ENCODE measurements at places on chromosomes 5 and 9. TPM values are rescaled to one million over a fixed set of nuclear protein-coding genes. Genes with fewer than 3 reads are reported as not detected.

RAD50 gene
- total RNA-seq, result 28.4 TPM

OGN gene
- not detected for total RNA-seq

RAD23B gene
- total RNA-seq, result 103 TPM

NEUROG1 gene
- total RNA-seq, result not detected

FREM1 gene
- total RNA-seq, result 0.02 TPM

UNC13B gene
- 0.47 TPM for total RNA-seq

FOXD4L3 gene
- total RNA-seq, result 0.29 TPM

ITGA1 gene
- total RNA-seq, result 8.3 TPM

CSF2 gene
- 240 TPM for total RNA-seq

FGFR4 gene
- total RNA-seq, result 1.3 TPM

IL5 gene
- total RNA-seq, result 0.39 TPM

CCDC183 gene
- 0.42 TPM for total RNA-seq

LVRN gene
- 0.07 TPM for total RNA-seq

SPATA31A3 gene
- not detected for total RNA-seq

SPATA31D4 gene
- total RNA-seq, result not detected

ACOT12 gene
- not detected for total RNA-seq

DND1 gene
- 3.9 TPM for total RNA-seq

TXN gene
- 327 TPM for total RNA-seq

SLC9A3 gene
- total RNA-seq, result 1.5 TPM

DNAJC18 gene
- 19.1 TPM for total RNA-seq

CAMK2A gene
- total RNA-seq, result not detected

PCDHA1 gene
- not detected for total RNA-seq

CARD19 gene
- total RNA-seq, result 61.1 TPM

KIF24 gene
- 5.3 TPM for total RNA-seq

SPATA31E1 gene
- not detected for total RNA-seq

NR6A1 gene
- total RNA-seq, result 0.81 TPM

PCDHGA10 gene
- 0.27 TPM for total RNA-seq

PTAR1 gene
- total RNA-seq, result 51.3 TPM

PRELID1 gene
- 190 TPM for total RNA-seq

S1PR3 gene
- total RNA-seq, result 0.22 TPM

TJP2 gene
- 25.9 TPM for total RNA-seq

PLAC8L1 gene
- total RNA-seq, result 0.96 TPM

LRRC19 gene
- not detected for total RNA-seq

DNAJB5 gene
- 3.9 TPM for total RNA-seq

LRRTM2 gene
- 0.07 TPM for total RNA-seq

GGTA1 gene
- total RNA-seq, result 0.20 TPM

ZFP2 gene
- total RNA-seq, result 0.24 TPM

ADAMTS2 gene
- not detected for total RNA-seq

NME5 gene
- total RNA-seq, result not detected

SUSD1 gene
- 23.7 TPM for total RNA-seq

SLC46A2 gene
- not detected for total RNA-seq

SUSD3 gene
- 80.6 TPM for total RNA-seq

NR5A1 gene
- total RNA-seq, result not detected

GAS1 gene
- 0.20 TPM for total RNA-seq

CEL gene
- 1.8 TPM for total RNA-seq

LTC4S gene
- 1.7 TPM for total RNA-seq
